NCI-H226 (cell line): ENCODE measurements at places on chromosomes 16 and 17.

DNA sequence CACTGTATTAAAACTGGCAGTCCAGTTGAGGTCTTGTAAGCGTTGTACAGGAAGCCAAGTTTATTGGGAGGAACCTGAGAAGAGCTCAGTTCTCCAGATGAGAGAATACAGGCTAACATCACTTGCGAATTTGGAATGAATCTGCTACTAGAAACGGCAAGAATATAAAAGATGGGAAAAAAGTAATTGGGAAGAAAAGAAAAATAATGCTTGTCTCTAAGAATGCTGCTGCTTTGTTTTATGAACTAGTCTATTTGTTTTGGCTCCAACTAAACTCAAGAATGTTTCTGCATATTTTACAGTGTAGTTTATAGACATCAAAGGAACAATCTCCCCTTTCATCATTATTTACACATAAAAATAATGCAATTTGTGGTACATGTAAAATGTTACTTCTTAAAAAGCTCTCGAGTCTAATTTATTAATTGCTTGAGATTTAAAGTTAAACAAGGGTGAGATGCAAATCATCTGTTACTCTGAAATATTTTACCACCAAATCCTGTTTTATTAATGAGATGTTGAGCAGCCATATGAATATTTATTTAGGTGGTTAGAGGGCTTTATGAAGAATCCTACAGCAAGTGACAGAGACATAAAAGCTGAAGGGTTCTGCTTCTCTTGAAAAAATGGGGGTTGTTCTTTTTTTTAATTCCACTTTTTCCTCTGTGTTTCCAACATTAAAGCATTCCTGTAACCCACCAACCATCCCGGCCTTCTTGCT lies 162.1 kb upstream of the AXIN2 start:
- DNase-seq = no peak

DNA sequence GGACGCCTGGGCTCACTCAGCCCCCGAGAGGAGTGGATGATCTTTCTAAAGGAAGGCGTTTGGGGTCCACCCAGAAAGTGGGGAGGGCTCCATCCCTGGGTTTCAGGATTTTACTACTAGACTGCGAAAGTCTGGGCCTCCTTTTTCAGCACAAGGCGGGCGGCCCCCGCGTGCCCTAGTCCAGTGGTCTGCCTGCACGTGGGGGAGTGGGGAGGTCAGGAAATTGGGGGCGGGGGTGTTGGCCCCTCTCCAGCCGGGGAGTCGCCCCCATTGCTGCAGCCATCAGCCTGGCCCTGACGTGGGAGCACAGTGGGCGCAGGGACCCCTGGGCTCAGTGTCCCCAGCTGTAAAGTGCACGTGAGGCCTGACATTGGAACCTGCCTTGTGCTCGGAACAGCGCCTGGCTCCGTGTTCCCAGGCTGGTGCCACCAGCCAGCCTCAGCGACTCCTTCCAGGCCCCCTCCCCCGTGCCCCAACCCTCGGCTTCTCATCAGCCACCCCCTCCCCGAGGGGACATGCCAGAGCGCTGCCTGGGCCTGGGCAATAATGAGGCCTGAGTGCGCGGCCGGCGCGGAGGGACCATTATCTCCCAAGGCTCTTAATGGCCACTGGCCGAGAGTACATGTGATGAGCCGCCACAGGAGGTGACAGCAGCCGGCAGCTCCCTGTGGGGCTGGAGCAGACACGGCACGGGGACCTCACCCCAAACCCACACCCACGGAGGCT lies 2.4 kb upstream of the C1QTNF8 start:
- DNase-seq = no peak

DNA sequence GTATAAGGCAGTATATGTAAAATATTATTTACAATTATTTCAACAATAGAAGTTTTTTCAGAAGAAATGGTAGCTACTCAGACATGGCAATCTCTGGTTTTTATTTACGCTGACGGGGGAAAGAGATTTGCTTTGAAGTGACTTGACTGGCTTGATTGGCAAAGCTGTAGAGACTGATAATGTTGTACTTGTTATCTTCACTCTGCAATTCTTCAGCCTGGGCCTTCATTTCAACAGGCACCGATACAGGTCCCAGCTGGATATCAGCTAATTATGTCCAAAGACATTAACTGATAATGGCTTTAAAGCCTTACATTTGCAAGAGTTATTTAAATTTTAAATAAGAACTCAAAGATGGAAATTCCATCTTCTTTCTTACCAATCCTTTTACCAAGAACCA lies 151.4 kb upstream of the HS3ST3A1 start:
- no peak for DNase-seq

DNA sequence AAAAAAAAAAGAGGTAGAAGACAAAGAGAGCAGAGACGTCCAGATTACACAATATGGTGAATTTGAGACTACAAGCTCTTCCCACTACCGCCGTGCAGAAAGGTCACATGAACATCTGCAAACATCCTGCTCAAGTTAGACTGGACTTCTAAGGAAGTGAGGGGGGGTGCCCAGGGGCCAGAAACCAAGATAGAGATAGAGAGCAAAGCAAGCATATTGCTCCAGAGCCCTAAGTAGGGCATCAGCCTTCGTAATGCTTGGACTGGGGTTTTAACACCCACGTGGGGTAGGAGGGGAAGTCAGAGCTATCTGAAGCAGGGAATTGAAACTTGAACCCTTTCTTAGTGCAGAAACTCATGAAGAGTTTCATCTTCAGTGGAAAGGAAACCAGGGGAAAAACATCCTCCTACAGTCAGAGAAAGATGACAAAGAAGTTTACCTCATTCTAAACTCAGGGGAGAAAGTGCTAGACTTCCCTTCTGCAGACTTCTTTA lies 8.7 kb downstream of the CLEC19A start:
- DNase-seq = no peak

DNA sequence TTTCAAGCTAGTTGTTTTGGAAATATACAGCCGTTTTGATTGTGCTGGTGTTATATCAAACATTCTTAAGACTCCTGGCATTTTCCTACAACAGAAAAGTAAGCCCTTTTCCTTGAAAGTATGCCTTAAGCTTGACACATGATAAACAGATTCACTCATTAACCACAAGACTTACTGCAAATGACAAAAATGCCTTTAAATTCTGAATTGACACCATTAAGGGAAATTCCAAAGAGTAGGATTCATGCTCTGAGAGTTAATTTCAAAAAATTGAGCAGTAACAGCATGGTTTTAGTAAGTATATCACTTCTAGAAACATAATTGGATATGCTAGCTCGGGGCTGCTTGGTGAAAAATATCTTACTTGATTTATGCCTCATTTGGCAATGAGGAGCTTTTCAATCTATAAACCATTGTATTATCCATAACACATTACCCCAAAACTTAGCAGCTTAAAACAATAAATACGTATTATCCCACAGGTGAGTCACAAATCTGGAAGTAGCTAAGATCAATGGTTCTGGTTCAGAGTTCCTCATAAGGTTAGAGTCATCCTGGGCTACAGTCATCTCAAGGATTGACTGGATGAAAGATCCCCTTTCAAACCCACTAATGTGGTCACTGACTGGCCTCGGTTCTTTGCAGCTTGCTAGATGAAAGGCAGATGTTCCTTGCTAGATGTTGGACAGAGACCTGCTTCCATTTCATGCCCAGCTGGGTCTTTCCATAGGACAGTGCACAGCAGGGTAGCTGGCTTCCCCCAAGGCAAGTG lies 8.2 kb upstream of the PHAF1 start:
- DNase-seq = no peak

- DNase-seq = no peak
Observed at GRCh38 chr17:73686126-73686525, 41.9 kb upstream of the SDK2 start.

GRCh38 chr16:89861648-89862047 lies 11.7 kb upstream of the TCF25 start:
- DNase-seq = no peak

- DNase-seq = peak; percentile 73
Observed at GRCh38 chr16:22188595-22189442, 17.3 kb upstream of the EEF2K start.

- no peak for DNase-seq
Observed at GRCh38 chr17:16968786-16969185, 3.1 kb downstream of the TNFRSF13B start.

DNA sequence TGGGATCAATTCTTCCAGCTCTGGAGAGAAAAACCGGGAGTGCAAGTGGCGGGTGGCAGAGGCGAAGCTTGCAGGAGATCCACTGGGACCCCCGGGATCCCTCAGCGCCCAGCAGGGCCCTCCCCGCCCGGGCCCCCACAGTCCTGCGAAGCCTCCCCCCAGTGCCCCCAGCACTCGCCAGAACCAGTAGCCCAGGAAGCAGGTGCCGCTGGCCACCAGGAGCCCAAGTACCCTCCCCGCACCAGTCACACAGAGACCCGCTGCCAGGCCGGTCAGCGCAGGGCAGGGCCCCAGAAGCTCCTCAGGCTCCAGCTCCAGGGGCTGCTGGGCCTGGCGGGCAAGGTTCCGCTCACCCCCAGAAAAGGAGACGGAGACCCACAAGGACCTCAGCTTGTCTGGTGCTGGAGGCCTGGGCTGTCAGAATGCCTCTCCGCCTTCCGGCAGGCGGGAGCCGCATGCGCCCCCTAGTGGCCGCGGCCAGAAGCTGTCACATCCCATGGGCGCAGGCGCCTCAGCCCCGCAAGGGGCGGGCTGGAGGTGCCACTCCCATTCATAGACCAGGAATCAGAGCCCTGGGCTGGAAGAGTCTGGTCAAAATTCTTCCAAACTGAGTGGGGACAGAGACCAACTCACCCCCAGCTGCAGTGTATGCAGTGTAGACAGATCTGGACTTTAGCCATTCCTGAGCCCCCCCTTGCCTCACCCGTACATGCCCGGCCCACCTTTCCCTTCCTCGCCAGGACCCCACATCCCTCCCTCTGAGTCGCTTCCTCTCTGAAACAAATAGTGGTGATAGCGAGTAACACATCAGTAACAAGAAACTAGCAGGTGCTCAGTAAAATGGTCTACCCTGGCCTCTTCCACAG lies 1002.3 kb downstream of the KCNJ18 start:
- no peak for DNase-seq

DNA sequence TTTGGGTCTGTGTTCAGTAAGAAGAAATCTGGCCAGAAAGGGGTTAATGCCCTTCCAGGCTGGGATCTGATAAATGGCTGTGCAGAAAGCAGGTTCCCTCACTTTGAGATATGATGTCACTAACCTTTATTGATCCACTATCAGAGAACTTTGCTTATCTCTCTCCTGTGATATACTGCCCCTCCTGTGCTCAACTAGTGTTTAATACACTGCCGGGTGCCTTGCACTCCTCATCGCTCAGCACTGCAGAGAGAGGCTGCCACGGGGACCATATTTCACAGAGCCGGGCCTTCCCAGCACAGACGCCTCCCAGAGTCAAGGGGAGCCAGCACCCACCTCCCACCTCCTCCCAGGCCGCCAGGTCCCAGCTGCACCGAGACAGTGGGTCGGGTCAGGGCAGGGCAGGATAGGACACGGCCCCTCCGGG lies 20.2 kb downstream of the ZFHX3 start:
- no peak for DNase-seq

DNA sequence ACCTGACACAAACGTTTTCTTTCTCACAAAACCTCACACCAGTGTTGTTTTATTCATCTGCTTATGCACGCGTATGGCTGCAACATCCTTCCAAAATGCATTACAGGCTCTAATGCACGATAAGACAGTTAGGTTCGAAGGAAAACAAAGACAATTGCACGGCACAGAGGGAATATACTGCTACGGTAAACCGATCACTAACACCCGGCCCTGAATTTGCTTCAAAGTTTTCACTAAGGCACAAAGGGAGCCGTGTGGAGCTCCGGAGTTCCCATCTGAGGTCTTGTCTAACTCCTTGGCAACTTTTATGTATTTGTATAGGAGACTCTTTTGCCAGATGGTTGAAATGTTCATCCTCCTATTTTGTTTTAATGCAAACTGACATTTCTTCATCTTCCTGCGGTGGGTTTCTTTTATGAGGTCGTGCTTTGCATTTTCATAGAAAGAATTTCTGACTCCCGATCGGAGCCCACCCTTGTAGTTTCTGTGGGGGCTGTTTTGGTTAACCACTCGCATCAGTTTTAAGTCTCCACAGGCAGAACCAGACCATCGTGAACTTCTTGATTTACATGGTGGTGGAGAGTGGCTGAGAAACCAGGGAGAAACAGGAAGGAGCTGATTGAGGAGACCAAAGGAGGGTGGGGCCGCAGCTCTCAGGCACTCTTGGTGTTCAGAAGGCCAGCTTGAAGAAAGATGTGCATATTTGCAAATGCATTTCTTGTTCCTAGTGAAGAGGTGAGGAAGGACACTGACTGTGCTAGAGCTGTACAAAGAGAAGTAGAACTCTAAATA lies 516.8 kb downstream of the MAF start:
- DNase-seq = no peak
